ENCODE measurements at places on chromosomes 11 and 22. TPM values are rescaled to one million over a fixed set of nuclear protein-coding genes. Genes with fewer than 3 reads are reported as not detected.
A peak's percentile ranks its signal among the peaks of the same experiment; 100 is the strongest.

RFPL1 gene
- total RNA-seq = not detected

DNA sequence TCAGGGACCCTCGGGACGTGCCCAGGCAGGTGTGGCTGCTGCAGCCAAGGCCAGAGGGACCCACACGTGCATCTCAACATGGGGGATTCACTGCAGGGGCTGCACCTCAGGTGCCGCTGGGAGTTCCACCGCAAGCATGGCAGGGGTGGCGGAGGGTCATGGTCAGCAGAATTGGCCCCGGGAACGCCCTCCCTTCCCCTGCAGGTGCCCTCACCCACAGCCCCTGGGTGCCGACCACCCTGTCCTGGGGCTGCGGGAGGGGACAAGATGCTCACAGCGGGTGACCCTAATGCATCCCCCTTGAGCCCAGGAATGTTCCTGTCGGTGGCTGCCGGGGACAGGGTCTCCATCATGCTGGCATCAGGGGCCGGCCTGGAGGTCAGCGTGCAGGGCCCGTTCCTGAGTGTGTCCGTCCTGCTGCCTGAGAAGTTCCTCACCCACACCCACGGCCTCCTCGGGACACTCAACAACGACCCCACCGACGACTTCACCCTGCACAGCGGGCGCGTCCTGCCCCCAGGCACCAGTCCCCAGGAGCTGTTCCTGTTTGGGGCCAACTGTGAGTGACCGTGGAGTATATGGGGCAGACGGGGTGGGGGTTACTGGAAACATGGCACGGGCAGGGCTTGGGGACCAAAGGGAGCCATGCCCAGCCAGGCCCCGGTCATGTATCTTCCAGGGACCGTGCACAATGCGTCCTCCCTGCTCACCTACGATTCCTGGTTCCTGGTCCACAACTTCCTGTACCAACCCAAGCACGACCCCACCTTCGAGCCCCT lies 5.8 kb downstream of the SUSD2 start:
- DNase-seq = no peak

FZD4 gene
- total RNA-seq = 97.0 TPM

DNA sequence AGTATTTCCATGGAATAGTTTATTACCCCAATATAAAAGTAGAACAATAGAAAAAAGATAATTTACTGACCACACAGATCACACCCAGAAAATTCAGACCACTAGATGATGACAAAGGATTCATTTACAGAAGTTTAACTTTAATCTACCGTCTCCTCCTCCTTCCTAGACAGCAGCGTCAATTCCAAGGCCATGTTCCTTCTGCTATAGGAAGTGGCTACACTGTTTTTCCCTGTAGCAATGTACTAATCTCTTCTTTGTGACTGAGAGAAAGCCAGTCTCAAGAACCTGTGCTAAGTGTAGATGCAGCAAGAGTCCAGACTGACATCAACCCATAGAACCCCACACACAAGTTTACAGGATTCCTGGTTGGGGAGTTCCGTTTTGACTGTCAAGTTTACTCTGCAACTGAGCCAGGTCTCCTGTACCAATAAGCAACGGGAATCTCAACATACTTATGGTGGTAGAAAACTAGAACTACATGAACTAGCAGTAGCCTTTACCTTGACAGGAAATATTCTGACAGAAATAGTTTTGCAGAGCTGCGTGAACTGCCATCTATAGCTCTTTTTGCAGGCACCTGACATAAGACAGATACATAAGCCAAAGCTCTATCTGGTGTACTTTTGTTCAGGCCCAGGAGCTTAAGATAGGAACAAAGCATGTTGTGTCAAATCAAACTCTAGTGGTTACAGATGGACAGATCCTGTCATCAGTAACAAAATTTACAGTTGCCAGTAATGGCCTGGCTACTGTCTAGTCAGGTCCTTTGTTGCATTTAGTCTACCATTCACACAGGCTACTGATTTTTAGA lies 42.9 kb downstream of the MRTFA start:
- no peak for DNase-seq

OR4C15 gene
- not detected for total RNA-seq

- no peak for DNase-seq
These were observed 447.7 kb downstream of the TBC1D22A start for GRCh38 chr22:47210112-47210657.

DNA sequence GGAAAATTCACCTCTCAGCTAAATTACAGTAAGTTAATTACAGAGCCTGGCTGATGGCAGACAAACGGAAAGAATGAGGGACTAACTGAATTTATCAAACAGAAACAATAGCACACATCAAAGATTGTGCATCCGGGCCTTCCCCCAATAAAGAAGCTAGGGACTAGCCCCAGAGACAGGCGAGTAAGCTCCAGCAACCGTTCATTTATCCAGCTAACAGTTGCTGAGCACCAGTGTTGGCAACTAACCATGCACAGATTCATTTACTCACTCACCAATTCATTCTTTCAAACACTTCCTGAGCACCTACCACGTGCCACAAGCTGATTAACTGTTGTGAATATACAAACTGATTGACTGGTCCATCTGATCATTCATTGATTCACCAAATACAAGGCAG lies 51.2 kb downstream of the SMCO4 start:
- no peak for DNase-seq

GLYAT gene
- not detected for total RNA-seq

DNA sequence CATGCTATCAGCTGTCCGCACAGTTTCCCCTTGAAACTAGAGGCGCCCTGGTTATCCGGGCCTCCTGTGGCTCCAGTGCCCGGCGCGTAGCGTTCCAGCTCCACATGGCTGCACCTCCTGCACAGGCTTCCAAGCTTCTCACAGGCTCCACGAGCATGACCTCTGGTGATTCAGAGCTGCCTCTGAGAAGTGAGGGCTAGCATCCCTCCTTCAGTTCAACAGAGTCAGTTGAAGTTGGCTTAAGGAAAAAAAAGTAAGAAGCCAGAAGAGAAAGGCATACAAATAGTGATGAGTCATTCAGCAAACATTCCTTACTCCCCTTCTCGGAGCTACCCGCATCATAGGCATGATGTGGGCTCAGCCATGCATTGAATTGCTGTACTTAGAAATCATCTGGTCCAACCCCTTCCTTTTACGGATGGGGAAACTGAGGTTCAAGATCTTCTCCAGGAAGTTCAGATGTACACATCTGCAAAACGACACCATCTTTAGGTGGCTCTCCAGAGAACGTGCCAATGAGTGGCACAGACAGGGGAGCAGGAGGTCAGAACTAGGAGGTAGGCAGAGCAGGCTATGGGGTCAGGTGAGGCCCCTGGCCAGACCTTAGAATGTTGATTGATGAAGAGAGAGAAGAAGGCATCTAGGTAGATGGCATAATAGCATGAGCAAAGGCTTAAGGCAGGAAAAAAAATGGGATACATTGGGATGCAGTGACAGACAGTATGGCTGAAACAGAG lies 216.3 kb upstream of the TBCEL start:
- DNase-seq = no peak

TEX12 gene
- total RNA-seq = not detected

CCDC81 gene
- 0.40 TPM for total RNA-seq

- DNase-seq = peak; percentile 15
These were observed 906 bp upstream of the NAA40 start for GRCh38 chr11:63937713-63938478.

GRCh38 chr22:29145321-29146072 lies 60.2 kb upstream of the EMID1 start:
- no peak for DNase-seq

DNA sequence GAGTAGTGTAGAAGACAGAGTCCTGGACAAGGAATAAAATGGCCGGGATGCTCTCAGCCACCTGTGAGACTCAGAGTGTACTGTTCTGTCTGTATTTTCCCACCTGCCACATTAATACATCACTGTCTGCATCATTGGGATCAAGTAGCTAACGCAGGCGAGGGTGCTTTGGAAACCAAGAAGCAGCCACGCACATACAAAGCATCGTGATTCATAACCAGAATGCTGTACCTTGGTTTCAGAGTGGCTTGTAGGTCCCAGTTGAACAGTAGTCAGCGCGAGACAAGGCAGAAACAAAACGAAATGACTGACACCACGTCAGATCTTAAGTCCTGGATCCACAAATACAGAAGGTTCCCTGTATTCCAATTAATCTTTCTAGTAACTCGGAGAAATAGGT lies 198.3 kb downstream of the GRIK4 start:
- no peak for DNase-seq

PAX6 gene
- total RNA-seq = not detected

GRCh38 chr11:74579577-74580270 lies 12.7 kb upstream of the POLD3 start:
- no peak for DNase-seq

DNA sequence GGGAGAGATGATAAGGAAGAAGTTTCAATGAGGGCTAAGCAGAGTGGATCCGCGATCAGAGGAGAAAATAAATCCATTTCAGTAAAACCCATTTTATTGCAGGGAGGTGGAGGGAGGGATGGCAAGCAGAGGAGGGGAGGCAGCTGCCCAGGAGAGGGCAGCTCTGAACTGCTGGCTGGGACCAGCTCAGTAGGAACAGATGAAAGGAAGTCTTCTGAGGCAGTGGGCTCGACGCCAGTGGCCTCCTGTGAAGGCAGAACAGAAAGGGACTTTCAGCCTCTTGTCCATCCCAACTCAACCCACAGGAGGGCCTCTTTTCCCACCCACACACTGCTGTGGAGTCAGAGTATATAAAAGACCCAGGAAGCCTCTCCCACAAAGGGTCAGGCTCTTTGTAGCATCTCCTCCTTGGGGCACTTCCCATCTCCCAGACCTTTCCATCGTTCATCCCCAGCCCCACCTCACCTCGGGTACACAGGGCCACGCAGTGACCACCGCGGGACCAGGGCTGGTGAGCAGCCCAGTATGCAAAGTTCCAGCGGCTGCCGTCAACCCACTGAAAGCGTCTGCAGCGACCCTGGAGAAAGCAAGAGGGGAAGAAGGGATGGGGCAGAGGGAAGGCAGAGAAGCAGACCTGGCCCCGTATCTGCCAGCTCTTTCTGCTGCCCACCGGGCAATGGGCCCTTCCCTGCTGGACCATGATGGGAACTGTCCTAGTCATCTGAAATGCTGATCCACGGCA lies 3.0 kb downstream of the PRG2 start:
- no peak for DNase-seq

DNA sequence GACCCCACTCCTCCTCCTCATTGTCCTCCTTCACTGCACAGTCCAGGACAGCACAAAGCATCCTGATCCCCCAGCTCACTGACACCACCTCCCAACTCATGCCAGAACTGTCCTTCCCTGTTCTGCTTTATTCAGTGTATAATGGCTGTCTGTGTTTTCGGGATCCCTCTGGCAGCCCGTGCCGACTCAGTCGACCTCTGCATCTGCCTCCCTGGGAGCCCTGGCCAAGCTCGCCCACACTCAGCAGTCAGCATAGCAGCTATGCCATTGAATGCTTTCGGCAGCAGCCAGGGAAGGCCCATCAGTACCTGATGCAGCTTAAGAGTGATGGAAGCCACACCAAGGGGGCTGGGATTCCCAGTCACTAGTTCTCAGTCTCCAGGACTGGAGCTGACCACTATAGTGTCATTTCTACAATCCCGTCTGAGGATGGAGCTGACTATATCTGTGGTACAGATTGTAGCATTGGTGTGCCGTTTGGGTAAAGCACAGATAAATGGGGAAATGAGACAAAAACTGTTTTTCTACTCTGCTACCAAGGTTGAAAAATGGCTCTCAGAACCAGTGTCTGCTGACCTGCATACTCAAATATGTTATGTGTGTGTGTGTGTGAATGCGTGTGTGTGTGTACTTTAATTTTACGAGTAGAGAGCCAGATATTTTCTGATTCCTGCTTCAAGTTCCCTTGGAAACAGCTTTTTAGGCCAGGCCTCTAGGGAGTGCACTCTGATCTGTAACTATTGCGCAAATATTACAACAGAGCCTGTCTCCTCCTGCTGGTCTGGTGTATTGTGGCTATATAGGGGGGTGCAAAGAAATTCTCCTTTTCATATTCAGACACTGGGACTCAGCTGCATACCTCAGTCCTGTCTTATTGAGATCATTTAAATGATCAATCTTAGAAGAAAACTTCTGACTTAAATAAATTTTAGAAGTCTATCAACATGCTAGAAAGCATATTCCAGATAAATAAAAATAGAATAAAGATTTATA lies 78.8 kb upstream of the TOP3B start:
- no peak for DNase-seq

GRCh38 chr11:120139316-120140069 lies 1.6 kb upstream of the TRIM29 start:
- no peak for DNase-seq

DNA sequence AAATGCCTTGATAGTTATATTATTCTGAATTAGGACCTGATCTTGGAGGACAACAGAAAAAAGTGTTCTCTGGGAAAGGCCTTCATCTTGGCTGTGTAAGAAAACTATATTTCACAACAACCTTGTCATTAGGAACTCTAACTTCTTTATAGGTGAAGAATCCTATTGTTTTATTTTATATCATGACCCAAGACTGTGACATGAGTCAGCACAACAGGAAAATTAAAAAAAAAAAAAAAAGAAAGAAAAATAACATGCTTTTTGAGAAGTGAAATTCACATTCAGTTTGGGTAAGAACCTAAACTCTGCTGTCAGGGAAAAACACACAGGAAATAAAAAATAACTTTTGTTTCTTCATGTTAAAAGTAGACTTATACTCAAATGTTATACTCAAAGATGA lies 11.7 kb upstream of the FOLR2 start:
- peak; percentile 46 for DNase-seq

GRCh38 chr11:128734103-128734831 lies 40.4 kb downstream of the FLI1 start:
- no peak for DNase-seq

- no peak for DNase-seq
These were observed 186.1 kb downstream of the MYO18B start for GRCh38 chr22:25928038-25928437.

DNA sequence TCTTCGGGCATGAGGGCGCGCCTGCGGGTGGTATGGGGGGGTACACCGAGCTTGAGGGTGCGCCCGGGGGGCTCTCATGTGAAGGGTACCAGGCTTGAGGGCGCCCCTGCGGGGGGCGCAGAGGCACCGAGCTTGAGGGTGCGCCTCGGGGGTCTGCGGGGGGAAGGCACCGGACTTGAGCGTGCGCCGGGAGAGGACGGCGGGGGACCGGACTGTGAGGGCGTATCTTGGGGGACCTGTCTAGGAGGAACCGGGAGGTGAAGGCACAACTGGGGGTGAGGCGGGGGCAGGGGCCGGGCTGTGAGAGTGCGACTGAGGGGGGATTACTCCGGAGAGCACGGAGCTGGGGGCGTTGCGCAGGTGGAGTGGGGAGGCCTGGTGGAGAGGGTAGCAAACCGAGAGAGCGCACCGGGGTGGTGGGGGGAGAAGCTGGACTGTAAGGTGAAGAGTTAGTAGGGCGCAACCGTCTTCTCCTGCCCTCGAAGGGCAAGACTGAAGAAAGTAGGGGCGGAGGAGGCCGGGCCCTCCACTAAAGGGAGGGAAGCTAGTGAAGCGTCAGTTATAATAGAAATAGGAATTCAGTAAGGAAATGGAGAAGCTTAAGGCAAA lies 1.1 kb upstream of the DDX6 start:
- DNase-seq = no peak

SCGB2A2 gene
- not detected for total RNA-seq

- no peak for DNase-seq
These were observed 12.7 kb downstream of the ANO3 start for GRCh38 chr11:26344647-26345046.

- no peak for DNase-seq
These were observed 17.9 kb upstream of the EP300 start for GRCh38 chr22:41074466-41074865.

PRR5L gene
- total RNA-seq = 3.0 TPM

Measured in lung microvascular endothelial cell (primary cell).